ENCODE measurements at places on chromosomes 5 and 9.

DNA sequence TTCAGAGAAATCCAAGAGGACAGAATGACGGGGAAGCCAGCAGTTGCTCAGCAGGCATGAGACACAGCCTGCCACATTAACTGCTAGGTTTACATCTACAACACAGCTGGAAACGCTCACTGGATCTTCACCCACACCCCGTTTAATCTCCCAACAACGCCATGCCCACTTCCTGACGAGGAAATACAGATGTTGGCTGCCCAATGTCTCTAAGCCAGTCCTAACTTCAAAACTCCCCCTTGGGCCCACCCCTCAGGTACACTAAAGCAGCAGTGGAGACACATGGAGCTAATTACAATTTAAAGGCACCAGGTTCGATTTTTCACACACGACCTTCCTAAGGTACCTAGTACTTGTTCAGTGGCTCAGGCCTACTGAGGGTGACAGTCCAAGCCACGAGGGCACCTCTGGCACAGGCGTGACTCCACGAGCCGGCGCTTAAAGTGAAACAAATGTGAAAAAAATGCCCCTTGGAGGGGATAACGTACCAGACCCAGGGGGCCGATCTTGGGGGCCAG, 904 bp downstream of the RPL12 start:
- DNase-seq, result no peak

DNA sequence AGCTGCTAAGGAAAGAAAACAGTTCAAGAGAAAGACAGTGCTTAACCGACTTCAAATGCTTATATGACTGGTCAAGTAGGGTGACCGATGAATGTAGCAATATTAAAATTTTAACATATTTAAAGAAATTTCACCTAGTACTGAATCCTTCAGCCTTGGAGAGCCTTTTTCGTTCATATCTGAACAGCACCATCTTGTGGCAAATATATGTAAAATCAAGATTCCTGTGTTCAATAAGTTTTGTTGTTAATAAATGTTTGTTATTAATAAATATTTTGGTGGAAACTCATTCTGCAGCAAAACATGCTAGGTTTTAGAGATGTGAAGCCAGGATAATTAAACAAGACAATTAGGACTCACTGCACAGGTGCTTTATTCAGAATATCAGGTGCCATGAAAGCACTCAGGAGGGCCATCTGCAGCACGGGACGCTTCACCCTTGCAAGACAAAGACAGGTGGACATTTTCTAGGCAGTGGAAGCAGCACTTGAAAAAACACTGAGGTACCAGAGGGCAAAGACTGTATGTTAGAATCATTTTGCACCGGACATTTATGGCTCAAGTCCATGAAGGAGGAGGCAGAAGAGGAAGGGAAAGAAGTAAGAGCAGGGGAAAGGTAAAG, 15.6 kb downstream of the TICAM2 start:
- DNase-seq, result no peak

- no peak for DNase-seq
These were observed 149.6 kb downstream of the ASTN2 start for GRCh38 chr9:117265253-117265652.

DNA sequence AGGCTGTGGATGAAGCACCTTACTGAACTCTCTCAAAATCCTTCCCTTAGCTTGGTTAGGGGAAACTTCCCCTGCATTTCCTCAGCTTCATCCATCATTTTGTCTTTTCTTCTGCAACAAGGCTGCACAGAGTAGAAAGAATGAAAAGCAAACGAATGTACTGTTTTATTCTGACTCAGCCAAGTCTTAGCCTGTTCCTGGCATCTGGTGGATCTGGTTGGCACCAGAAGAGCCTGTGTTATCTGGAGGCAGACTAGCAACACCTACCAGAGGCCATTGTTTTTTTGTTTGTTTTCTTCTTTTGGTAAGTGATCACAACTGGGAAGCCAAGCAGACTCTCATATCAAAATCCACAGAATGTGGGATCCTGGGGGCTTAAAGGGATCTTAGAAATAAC, 200.7 kb downstream of the FANCC start:
- no peak for DNase-seq

DNA sequence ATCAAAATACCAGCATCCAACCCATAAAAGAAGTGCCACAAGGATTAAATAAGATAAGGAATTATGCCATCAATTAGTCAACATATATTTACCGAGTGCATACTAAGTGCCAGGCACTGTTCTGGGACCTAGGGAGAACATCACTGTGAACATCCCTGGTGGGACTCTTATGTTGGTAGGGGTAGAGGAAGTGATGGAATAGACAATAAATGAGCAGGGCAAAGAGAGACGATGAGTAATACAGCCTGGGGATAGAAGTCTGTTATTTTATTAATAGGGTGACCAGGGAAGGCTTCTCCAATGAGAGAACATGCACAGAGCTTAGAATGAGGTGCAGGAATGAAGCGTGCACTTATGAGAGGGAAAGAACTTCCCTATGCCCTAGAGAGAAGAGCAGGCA, 47.4 kb upstream of the VLDLR start:
- DNase-seq, result no peak

- DNase-seq, result no peak
These were observed 97.1 kb downstream of the ENC1 start for GRCh38 chr5:74543162-74543995.

DNA sequence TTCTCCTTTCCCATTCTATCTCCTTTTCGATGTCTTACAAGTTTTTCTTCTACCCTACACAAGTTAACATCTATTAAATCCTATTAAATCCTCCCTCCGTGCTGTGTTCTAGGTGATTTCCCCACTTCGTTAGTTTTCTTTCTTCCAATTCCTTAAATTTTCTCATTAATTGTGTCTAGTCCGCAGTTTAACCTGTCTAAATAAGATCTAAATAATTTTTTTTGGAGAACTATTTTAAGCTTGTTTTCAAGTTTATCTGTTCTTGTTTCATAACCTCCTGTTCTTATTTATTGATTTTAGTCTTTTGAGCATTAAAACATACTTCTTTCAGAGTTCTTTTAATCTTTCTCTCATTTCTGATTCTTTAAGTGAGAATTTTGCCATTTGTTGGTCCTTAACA, 109.3 kb downstream of the UHRF2 start:
- no peak for DNase-seq

DNA sequence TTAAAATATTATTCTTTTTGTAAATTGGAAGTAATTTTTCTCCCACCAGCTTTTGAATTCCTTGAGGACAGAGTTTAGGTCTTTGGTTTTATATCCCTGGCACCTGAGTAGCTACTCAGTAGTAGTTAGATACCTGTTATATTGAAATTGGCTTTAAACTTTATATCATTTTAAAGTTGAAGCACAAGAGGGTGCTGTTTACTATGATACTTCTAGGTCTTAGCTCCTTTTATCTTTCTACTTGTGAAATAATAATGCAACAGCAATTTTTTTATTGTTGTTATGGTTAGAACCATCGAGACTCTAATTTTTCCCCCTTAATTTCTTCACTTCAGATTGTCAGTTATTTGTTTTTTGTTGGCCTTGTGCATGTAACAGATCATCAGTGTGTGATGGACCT, 46.3 kb downstream of the AP3S1 start:
- DNase-seq, result no peak

DNA sequence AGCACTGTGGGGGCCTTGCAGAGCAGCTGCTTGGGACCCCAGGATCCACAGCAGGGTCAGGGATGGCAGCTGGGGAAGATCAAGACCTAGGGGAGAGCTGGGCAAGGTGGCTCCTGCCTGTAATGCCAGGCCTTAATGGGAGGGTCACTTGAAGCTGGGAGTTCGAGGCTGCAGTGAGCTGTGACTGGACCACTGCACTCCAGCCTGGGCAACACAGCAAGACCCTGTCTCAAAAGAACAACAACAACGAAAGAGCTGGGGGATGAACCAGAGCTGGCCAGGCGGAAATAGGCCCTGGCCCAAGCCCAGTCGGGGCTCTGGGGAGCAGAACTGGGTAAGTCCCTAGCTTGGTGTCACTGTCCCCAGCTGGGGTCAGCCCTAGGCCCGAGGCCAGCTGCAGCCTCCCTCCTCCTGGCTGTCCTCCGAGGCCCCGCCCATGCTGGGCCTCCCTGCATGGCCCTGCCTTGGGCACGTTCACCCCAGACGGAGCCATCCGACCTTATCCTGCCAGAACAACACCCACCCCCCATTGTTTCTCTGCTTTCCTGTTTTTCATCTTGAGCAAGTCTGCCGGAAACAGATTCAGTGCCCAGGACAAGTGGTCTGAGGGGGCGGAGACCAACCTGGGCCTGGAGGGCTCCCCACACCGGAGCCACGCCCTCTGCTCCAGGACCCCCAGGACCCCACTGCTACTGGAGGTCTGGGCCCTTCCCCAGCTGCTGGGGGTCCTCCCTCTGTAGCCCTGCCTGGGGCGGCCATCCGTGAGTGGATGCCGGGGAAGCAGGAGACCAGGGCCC, 1.9 kb downstream of the DIPK1B start:
- no peak for DNase-seq

DNA sequence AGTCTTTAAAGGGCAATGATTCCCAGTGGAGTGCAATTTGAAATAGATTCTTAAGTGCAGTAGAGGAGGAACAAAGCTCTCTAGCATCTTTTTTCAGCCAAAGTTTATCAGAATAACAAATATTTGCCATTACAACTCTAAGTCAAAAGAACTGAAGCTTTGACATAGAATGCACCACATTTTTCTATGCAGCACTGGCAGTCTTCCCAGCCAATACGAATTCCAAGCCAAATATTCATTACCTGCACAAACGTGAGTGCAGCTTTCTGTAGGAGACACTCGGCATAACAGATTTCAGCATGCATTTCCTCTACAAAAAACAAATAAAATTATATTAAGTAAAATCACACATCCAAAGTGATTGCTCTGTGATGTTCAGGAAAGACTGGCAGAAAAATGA, 103.4 kb downstream of the TTC39B start:
- DNase-seq, result no peak

GRCh38 chr9:79256691-79257213, 315.0 kb upstream of the TLE4 start:
- DNase-seq, result no peak

DNA sequence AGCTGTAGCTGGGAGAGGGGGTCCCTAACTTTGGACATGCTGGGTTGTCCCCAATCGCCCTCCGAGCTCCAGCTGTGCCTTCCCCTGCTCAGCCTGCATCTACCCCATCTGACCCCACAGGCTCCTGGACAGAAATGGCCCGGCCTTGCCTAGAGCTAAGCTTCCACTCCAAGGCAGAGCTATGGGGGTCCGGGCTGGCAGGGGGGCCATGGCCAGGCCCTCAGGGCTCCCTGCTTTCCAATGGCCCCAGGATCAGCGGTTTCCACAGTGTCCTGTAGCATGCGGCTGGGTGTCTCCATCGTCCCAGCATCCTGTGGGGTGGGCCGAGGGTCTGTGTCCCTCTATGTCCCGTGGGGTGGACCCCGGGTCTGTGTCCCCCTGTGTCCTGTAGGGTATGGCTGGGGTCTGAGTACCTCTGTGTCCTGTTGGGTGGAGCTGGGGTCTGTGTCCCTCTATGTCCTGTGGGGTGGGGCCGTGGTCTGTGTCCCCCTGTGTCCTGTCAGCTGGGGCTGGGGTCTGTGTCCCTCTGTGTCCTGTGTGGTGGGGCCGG, 130.6 kb downstream of the RXRA start:
- DNase-seq, result no peak

GRCh38 chr9:20623021-20623747, 885 bp upstream of the MLLT3 start:
- peak; percentile 77 for DNase-seq

DNA sequence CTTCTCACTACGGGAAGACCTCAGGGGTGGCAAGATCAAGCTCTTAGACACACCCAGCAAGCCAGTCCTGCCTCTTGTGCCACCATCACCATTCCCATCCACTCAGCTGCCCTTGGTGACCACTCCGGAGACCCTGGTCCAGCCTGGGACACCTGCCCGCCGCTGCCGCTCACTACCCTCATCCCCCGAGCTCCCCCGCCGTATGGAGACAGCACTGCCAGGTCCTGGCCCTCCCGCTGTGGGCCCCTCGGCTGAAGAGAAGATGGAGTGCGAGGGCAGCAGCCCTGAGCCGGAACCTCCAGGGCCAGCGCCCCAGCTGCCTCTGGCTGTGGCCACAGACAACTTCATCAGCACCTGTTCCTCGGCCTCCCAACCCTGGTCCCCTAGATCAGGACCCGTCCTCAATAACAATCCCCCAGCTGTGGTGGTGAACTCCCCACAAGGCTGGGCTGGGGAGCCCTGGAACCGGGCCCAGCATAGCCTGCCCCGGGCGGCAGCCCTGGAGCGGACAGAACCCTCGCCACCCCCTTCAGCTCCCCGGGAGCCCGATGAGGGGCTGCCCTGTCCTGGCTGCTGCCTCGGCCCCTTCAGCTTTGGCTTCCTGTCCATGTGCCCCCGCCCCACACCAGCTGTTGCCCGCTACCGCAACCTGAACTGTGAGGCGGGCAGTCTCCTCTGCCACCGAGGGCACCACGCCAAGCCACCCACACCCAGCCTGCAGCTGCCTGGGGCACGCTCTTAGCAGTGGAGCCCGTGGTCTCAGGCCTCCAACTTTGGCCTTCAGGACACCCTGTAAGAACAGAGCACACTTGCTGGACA, 4.1 kb downstream of the TESK1 start:
- DNase-seq, result no peak

DNA sequence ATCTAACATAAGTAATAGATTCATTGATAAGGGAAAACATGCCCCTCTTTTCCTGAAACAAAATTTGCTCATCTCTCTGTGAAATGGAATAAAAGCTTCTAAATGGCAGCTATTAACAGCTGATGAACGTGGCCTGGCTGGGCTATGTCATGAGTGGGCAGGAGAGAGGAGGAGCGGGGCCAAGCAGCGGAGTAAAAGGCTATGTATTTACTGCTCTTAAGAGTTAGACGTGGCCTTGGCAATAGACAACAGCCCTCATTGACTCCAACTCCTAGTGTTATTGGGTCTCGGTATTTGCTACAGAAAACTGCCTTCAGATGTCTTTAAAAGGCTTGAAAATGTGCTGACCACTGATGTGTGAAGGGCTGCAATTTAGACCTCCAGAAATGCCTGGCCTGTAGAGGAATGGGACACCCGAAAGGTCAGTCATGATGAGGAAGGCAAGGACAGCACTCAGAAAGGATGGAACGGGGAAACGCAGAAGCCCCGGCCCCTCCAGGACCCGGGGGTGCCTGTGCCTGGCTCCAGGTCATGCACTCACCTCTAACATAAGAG, 116.8 kb downstream of the PDZD2 start:
- no peak for DNase-seq

DNA sequence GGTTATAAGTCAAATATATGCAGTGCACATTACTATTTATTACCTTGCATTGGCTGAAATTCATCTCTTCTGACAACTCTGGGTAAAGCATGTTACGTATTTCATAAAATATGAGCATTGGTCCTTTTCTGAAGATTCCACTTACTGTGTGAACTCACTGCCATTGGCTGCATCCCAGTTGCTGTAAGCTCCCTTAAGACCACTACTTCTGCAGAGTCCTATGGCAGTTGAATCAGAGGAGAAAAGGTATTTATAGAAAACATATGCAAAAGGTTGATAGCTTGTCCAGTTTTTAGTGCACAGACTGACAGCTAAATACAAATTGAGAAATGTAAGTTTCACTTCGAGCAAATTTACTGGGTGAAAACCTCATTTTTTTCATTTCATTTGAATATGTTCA, 394.6 kb upstream of the ARRDC3 start:
- DNase-seq, result no peak

GRCh38 chr5:9329125-9329524, 216.8 kb downstream of the SEMA5A start:
- no peak for DNase-seq
